ENCODE measurements at places on chromosomes 7 and 10.

DNA sequence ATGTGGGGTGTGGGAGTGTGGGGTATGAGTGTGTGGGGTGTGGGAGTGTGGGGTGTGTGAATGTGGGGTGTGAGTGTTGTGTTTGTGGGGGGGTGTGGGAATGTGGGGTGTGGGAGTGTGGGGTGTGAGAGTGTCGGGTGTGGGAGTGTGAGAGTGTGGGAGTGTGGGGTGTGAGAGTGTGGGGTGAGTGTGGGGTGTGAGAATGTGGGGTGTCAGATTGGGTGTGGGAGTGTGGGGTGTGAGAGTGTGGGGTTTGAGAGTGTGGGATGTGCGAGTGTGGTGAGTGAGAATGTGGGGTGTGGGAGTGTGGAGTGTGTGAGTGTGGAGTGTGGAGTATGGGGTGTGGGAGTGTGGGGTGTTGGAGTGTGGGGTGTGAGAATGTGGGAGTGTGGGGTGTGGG, 50.1 kb upstream of the EN2 start:
- DNase-seq = no peak

- no peak for DNase-seq
These were observed 53.8 kb downstream of the CTBP2 start for GRCh38 chr10:125106586-125106985.

DNA sequence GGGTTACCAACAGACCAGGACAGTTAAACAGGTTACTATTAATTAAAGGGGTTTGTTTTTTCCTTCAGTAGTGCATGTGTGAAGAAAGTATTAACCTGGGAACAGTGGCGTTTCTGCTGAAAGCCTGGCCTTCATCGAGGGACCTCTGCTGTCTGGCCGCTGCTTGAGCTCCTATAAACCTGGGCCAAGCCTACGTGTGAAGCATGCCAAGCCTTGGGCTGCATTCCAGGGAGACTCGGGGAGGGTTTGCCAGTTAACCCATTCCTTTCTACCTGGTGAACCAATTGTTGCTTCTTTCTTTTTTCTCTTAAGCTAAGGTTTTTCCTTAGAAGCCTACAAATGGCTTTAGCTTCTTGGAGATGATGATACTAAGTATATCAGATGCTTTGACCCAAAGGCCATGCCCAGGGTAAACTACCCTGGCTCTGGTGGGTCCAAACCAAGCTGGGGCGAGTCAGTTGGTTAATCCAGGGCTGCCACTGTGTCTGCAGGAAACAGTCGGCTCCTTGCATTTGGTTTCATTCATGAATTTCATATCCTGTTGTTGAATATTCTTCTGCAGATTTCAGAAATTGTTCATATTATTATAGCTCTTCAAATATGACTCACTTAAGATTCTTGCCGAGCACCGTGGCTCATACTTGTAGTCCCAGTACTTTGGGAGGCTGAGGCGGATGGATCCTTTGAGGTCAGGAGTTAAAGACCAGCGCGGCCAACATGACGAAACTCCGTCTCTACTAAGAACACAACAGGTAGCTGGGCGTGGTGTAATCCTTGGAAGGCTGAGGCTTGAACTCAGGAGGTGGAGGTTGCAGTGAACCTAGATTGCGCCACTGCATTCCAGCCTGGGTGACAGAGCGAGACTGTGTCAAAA, 23.8 kb downstream of the PFKP start:
- no peak for DNase-seq

- DNase-seq = no peak
These were observed 218.5 kb upstream of the KLF6 start for GRCh38 chr10:4003348-4003973.

- DNase-seq = no peak
These were observed 47.4 kb downstream of the LMBR1 start for GRCh38 chr7:156845379-156846101.

DNA sequence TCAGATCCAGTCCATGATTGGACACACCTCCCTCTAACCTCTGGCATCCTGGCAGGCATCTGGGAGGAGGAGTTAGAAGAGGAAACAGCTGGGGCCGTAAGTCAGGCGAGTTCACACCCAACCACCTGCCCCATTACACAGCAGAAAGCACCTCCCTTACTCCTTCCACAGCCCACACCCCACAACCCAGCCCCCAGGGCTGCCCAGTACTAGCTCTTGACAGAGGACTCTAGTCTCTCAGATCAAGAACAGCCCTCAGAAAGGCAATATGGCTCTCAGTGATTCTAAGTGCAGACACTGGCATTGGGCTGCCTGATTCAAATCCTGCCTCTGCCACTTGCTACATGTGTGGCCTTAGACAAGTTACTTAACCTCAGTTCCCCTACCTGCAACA, 34.1 kb downstream of the KCNMA1 start:
- no peak for DNase-seq

GRCh38 chr10:2925631-2926030, 141.7 kb upstream of the PFKP start:
- DNase-seq = no peak

- no peak for DNase-seq
These were observed 26.5 kb downstream of the CTBP2 start for GRCh38 chr10:125133696-125134482.

GRCh38 chr7:18799899-18800298, 304.4 kb downstream of the HDAC9 start:
- no peak for DNase-seq

DNA sequence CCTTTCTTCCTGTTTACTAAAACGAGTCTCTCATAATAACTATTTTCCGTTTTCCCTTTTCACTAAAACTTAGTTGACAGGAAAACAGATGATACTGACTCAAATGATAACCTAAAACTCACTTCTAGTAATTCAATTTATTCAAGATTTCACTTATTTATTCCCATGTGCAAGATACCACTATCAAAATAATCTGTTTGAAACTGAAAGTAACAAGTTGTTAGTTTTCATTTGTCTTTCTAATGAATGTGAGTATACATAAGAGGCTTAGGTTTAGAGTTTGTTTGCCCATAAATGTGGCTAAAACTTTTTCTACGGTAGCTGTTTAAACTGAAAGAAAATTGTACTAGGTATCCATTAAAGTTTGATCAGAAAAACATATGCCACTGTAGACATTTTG, 314.9 kb upstream of the STEAP1 start:
- no peak for DNase-seq

DNA sequence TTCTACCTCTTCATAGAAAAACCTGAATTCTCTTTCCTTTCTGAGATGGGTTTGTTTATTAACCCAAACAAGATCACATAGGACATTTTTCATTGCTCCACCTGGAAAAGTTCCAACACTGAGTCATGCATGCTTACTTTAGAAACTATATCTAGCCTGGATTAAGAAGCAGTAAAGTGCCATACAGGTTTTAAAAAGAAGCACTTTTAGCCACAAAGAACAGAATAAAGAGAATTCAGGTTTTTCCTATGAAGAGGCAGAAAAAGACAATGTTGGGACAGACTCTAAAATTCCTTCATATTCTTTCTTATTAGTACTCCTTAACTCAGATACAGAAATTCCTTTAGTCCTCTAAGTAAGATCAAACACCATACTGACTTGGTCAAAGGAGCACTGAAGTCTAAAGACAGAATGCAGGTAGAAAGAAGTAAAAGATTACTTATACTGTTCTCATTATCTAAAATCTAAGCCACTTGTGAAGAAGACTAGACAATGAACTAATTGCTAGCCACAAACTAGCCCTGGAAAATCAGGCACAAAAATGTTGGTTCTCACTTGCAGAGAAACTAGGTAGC, 241.3 kb downstream of the ANK3 start:
- DNase-seq = no peak

- no peak for DNase-seq
These were observed 85.4 kb downstream of the ARID5B start for GRCh38 chr10:61986788-61987492.

DNA sequence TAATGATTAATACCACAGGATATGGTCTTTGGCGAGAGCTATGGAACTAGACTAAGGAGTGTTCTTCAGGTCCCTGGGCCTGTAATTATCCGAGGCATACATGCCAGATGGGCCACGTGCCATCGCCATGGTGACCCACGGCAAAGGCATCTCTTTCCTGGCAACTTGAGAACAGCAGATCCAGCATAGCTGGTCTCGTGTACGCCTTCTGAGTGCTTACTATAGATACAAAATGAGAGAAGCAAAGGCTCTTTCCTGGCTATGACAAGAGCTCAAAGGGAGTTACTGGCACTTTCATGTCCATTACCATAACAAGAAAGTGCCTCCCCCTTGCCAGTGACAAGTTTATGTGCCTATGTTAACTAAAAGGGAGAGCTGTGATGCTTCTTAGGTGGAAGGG, 26.0 kb upstream of the GLI3 start:
- no peak for DNase-seq

GRCh38 chr10:73859428-73859783, 14.9 kb downstream of the CAMK2G start:
- no peak for DNase-seq

- no peak for DNase-seq
These were observed 122.1 kb downstream of the RPS24 start for GRCh38 chr10:78155722-78156121.
